Endothelial cell of coronary artery (primary cell): ENCODE measurements at places on chromosomes 16 and 17. TPM values are rescaled to one million over a fixed set of nuclear protein-coding genes. Genes with fewer than 3 reads are reported as not detected.

Gene KDM8
- total RNA-seq = 2.4 and 3.2 TPM in 2 replicates

Gene CARD14
- 0.09 TPM in 1 of 2 replicates, not detected in the other for total RNA-seq

Gene PLA2G10
- total RNA-seq = not detected in 2 replicates

Gene LRRC36
- total RNA-seq = 0.28 and 2.7 TPM in 2 replicates

Gene CDRT15
- total RNA-seq = not detected in 2 replicates

Gene C1QTNF1
- total RNA-seq = 2.6 and 11.9 TPM in 2 replicates

Gene UTS2R
- total RNA-seq = not detected in 2 replicates

Gene PIP4K2B
- total RNA-seq = 38.0 and 45.6 TPM in 2 replicates

Gene RBL2
- 25.7 and 42.0 TPM in 2 replicates for total RNA-seq

Gene MAPK8IP3
- 26.4 and 46.4 TPM in 2 replicates for total RNA-seq

Gene PYY
- total RNA-seq = not detected in 2 replicates

Gene SMIM22
- total RNA-seq = not detected in 2 replicates

Gene ESRP2
- total RNA-seq = under 0.01 and 0.28 TPM in 2 replicates

Gene ZNF385C
- total RNA-seq = not detected in 2 replicates

Gene CBX2
- total RNA-seq = 7.5 and 9.8 TPM in 2 replicates

Gene DNASE1L2
- total RNA-seq = 0.27 and 0.94 TPM in 2 replicates

Gene SUMO2
- total RNA-seq = 153 TPM in 2 replicates

Gene RNF40
- total RNA-seq = 62.3 and 62.9 TPM in 2 replicates

Gene XPO6
- total RNA-seq = 63.1 and 80.4 TPM in 2 replicates

Gene NGFR
- under 0.01 TPM in 2 replicates for total RNA-seq

Gene NLRC3
- 0.66 and 1.9 TPM in 2 replicates for total RNA-seq

Gene ZNF469
- 1.3 and 7.4 TPM in 2 replicates for total RNA-seq

Gene GRAP
- total RNA-seq = 25.3 and 26.1 TPM in 2 replicates

Gene DNAI2
- total RNA-seq = not detected in 2 replicates

Gene TSPAN10
- total RNA-seq = 0.18 and 0.19 TPM in 2 replicates

Gene TMEM238L
- not detected in 2 replicates for total RNA-seq

Gene USP36
- 12.2 and 16.4 TPM in 2 replicates for total RNA-seq

Gene PRSS21
- not detected in 2 replicates for total RNA-seq

Gene AXIN2
- total RNA-seq = 2.3 and 4.9 TPM in 2 replicates
